Right lung (tissue), 10 donors: ENCODE measurements at places on chromosomes 1 and 21. TPM values are rescaled to one million over a fixed set of nuclear protein-coding genes. Genes with fewer than 3 reads are reported as not detected.

The CACNA1S gene
- polyA plus RNA-seq, result 0.28 TPM

The FAM72B gene
- 6.2 TPM for polyA plus RNA-seq

- DNase-seq, result no peak
Measured at GRCh38 chr1:6378096-6378746, 15.3 kb downstream of the ACOT7 start.

The ATP6V1G3 gene
- not detected for polyA plus RNA-seq

- no peak for DNase-seq
Measured at GRCh38 chr1:92839442-92839841, 7.6 kb downstream of the RPL5 start.

- DNase-seq, result no peak
Measured at GRCh38 chr1:75712306-75712705, 12.2 kb upstream of the ACADM start.

The C1orf94 gene
- not detected for polyA plus RNA-seq

The FAM72C gene
- 1.6 TPM for polyA plus RNA-seq

DNA sequence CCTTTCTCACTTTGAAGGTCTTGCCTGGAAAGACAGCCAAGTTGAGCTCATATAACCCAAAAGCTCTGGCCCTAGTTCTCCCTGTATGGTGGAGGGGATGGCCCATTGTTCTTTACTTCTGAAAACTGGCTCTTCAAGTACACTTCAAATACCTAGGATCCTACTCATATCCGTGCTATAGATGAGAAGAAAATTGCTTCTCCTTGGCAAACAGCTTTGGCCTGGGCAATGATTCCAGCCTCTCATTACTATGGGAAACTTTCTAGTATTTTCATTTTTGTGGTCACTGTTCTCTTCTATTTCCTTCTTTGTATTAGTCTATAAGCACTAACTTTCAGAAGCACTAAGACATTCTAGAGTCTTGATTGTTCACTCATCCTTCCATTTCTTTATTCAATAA lies 53.7 kb downstream of the ZNF697 start:
- no peak for DNase-seq

The TDRD10 gene
- 4.5 TPM for polyA plus RNA-seq
